Left cardiac atrium (tissue), 4 donors: ENCODE measurements at places on chromosomes 1 and 21.

GRCh38 chr1:56957931-56958330 lies 7.9 kb downstream of the C8B start:
- DNase-seq: no peak

GRCh38 chr1:1068517-1069055 lies 5.5 kb downstream of the RNF223 start:
- DNase-seq: no peak

DNA sequence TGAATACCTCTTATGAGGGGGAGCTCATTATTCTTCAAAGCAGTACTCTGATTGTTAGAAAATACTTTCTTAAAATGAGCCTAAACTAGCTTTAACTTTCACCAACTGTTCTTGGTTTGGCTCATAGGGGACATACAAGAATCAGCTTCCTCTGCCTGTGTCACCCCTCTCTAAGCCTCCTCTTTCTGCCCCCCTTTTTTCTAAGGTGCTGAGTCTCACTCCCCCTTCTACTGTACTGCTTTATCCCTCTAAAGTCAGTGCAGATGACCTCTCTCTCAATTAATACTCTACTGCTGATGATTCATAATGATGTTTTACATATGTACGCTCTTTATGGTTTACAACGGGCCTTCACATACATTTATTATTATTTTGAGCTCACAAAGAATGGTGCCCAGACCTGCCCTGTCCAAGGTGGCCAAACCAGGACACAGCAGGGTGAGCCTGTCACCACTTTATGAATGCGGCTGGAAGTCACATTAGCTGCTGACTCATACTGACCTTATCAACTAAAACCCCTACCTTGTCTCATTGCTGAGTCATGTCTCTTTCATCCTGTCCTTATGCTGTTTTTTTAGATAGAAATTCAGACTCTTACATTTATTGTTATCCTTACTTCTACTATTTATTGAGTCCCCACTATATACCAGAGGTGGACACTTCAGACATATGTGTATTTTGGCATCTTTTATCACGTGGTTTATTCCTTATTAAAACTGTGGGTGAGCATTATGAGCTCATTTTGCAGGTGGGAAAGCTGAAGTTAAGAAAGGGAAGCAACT lies 126.9 kb downstream of the RNF220 start:
- no peak for DNase-seq

DNA sequence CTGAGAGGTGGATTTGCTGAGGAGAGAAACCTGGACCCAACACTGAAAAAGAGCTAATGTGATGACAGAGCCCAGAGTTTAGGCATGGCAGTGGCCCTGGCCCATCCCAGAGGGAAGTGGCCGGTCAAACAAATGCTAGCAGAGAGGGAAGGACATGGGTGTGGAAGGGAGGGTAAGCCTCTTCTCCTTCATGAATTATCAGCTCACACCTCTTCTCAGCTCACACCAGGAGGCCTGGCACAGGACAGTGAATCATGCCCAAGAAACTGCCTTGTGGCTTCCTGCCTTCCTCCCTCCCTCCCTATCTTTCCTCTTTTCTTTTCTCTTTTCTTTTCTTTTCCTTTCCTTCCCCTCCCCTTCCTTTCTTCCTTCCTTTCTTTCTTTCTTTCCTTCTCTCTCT lies 1.3 kb upstream of the SPRR3 start:
- DNase-seq: no peak

DNA sequence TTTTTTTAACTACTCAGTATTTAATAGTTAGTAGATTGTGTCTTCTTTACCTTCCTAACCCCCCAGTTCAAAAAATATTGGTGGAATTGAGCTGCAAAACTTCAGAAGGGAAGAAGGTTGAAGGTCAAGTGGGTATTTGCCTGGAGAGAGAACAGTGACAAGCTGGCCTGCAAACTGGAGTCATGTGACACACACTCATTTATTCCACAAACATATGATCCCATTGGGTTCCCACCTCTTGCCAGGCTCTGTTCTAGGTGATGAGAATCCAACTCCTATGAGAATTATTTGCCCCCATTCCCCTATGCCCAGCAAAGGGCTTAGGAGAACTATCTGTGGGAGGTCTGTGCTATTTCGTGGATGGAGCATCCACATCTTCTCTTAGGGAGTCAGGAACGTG lies 3.5 kb upstream of the PEF1 start:
- DNase-seq: no peak

DNA sequence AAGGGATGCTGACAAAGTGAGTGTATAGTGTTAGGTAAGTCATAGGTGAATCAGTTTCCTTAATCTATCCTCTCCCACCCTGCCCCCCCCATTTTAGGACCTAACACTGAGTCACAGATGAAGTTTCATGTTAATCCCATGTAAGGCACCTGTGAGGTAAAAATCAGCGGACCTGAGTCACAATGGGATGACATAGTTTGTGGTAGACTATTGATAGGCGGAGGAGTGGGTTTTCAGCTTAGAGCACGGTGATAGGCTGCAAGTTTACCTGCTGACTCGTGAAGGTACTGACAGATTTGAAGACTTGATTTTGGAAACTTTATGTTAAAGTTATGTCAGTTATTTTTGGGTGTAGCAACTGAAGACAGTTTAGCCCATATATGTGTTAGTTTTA lies 1.7 kb downstream of the TOR1AIP1 start:
- DNase-seq: no peak

- no peak for DNase-seq
Observed at GRCh38 chr1:212490276-212490675, 57.6 kb downstream of the NENF start.

- DNase-seq: no peak
Observed at GRCh38 chr1:89719502-89720306, 86.8 kb downstream of the LRRC8C start.

GRCh38 chr1:109315288-109315687 lies 8.5 kb upstream of the MYBPHL start:
- DNase-seq: no peak
